ENCODE measurements at places on chromosomes 16 and 17. TPM values are rescaled to one million over a fixed set of nuclear protein-coding genes. Genes with fewer than 3 reads are reported as not detected.

- no peak for DNase-seq
Measured at GRCh38 chr17:49691086-49691676, 13.3 kb upstream of the SPOP start.

GRCh38 chr17:54882371-54882770 lies 18.3 kb upstream of the TOM1L1 start:
- no peak for DNase-seq

GRCh38 chr17:59512844-59513385 lies 52.5 kb upstream of the DHX40 start:
- DNase-seq, result no peak

Gene RHBDF1
- 6.9 TPM for total RNA-seq

Gene LDHD
- 98.5 TPM for total RNA-seq

- peak; percentile 83 for DNase-seq
Measured at GRCh38 chr17:75878174-75878998, at the start of gene TRIM47. TSS of gene TRIM47 (minus strand) at chr17:75878581. CDS start at chr17:75878548, 33 bp downstream.

- DNase-seq, result no peak
Measured at GRCh38 chr17:7034955-7035590, 742 bp upstream of the SLC16A13 start.

Gene PRSS53
- total RNA-seq, result 3.7 TPM

Gene GCGR
- 42.8 TPM for total RNA-seq

DNA sequence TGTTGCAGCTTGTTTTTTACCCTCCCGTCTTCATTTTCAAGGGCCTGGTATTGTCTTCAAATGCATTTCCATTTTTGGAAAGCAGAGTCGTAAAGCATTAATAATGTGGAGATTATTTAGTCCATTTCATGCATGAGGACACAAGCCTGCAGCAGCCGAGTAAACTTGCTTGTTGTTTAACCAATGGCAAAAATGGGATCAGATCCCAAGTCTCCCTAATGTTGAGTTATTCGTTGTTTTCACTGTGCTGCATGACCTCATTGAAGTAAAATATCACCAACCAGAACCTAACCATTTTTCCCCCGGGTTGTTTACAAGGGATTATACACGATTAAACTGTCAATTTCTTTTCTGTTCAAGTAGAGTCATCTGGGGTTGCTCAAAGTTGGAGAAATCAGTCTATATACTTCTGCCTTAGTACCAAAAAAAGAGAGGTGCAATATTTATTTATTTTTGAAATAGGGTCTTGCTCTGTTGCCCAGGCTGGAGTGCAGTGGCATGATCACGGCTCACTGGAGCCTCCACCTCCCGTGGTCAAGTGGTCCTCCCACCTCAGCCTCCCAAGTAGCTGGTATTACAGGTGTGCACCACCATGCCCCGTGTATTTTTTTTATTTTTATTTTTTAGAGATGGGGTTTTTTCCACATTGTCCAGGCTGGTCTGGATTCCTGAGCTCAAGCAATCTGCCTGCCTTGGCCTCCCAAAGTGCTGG lies 12.4 kb downstream of the AMZ2 start:
- no peak for DNase-seq

- no peak for DNase-seq
Measured at GRCh38 chr16:66399930-66400329, 27.2 kb upstream of the BEAN1 start.

GRCh38 chr17:79231766-79232287 lies 157.2 kb downstream of the ENGASE start:
- no peak for DNase-seq

Gene KRTAP4-4
- total RNA-seq, result not detected

Gene PIRT
- not detected for total RNA-seq

- no peak for DNase-seq
Measured at GRCh38 chr17:49565948-49566491, 9.7 kb upstream of the NXPH3 start.

- DNase-seq, result peak; percentile 20
Measured at GRCh38 chr16:13110124-13110796, 208.9 kb downstream of the SHISA9 start.

Gene TLCD2
- total RNA-seq, result 17.7 TPM
